Spinal cord (tissue), 10 donors: ENCODE measurements at places on chromosomes 16 and 17. TPM values are rescaled to one million over a fixed set of nuclear protein-coding genes. Genes with fewer than 3 reads are reported as not detected.

DNA sequence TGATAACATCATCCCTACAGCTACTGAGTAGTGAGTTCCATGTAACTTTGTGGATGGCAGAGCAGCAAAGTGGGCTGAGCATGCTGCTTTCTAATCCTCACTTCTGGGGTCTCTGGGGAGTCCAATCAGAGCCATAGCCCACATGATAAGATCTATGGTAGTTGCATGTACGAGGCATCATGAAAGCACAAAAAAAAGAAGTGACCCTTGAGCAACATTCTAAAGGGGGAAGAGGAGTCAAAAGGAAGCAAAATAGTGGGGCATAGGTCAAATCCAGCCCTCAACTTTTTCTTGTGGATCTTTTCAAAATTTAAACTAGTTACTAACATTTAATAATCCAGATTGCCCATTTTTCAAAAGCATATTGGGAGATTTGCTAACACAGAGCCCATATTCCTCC is 208.5 kb upstream of the TOX3 start:
- DNase-seq = no peak

The ARMC7 gene
- 5.5 TPM for total RNA-seq

DNA sequence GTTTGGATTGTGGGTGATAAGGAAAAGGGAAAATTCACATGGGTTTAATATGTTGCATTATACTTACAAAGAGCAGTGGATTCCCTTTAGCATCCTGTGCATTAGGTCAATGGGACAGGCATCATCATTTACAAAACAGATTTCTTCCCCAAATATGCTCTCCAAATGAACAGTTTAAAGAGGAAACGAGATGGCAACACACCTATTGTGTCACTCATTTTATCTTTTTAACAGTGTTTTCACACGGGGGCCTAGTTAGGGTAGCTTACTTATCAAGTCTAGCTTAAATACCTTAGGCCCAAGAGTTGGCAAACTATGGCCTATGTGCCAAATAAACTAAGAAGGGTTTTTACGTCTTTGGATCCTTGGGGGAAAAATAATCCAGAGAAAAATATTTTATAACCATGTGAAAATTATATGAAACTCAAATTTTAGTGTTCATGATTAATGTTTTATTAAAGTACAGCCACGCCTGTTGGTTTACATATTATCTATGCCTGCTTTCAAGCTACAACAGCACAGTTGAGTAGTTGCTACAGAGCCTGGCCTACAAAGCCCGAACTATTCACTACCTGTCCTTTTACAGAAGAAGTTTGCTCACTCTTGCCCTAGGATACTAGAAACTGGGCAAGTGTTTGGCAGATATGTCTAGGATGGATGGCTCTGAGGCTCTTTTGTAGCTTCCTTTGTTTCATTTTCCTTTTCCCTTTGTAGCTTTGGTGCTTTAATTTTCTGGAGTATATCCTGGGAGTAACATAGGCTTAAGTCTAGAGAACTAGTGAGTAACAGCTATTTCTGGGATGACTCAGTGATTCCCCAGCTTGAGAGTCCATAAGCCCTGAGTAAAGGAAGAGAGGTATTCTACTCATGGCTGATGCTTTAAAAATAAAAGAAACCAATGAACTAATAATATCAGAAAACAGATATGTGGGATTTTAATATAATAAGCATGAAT is 12.4 kb downstream of the NUP93 start:
- DNase-seq = no peak

GRCh38 chr16:75059411-75059810 is 57.2 kb downstream of the LDHD start:
- DNase-seq = no peak
